ENCODE measurements at places on chromosomes 12 and 14.

GRCh38 chr12:47099610-47100009 lies 19.9 kb upstream of the AMIGO2 start:
- no peak for DNase-seq

DNA sequence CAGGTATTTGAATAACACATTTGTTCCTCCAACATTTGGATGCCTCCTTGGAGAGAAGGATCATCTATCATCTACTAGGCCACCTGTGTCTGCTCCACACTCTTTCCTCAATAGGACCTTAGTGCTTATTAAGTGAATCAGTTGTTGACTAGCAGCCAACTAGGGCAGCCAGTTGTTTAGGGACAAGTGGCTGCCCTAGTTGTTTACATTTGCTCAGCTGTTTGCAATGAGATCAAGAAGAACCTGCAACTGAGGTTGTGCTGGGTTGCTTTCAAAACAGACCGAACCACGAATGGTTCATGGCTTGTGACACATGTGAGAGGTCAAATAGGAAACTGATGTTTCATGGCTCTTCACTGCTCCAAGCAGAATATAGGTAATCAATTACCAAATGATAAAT lies 53.8 kb downstream of the TMCC3 start:
- DNase-seq, result no peak

DNA sequence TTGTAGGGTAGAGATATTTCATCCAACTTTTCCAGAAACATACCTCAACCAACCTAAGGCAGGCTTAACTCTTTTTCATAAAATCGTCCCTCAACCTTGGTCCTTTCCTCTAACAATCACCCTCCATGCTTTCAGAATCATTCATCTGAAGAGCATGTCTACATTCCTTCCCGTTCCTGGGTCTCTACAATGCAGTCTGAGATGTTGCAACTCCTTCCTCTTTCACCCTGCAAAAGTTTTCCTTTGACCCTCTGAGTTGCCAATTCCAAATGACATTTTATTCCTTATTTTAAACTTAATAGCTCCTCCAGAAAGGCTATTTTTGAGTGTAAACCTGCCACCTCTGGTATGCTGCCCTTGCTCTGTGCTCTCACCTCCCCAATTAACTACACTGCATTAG lies 16.7 kb downstream of the SLC7A7 start:
- DNase-seq, result no peak

GRCh38 chr12:68158432-68158831 lies 1.1 kb downstream of the IFNG start:
- no peak for DNase-seq

DNA sequence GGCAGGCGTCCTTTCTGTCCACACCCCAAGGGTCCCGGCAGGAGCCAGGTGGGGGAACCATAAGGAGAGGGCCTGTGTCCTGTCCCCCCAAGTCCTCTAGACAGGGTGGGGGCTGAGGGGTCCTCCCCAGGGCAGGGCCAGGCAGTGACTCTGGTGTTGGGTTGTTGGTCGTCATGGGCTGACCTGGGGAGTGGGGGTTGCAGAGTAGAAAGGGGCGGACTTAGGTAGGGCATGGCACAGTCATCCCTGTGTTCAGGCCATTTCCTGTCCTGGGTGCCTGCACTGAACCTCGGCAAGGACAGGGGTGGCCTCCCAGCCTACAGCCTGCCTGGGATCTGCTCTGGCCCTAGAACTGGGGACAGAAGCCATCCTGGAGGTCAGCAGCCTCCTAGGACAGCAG lies 356.2 kb downstream of the TMEM121 start:
- DNase-seq, result no peak

- DNase-seq, result no peak
These were observed 100.2 kb downstream of the EPS8 start for GRCh38 chr12:15688838-15689625.

DNA sequence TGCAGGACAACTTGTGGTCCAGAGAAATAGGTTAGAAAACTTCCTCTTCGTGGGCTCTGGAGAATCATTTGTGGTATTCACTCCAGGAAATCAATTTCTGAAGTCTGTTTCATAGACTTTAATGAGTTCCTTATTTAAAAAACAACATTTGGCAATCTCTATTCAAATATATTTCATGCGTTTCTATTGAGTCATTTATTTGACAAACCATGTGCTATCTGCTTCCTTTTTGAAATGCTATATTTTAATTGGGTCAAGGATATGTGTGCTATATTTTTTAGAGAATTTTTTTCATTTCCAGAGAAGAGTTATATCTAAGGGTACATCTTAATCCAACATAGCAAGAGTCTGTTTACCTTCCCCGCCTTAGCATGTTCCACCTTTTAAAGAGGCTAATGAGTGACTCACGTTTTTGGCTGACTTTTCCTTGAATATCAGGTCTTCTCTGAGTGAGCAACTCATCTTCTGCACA lies 252.4 kb upstream of the EGLN3 start:
- DNase-seq, result no peak

GRCh38 chr12:95980437-95980836 lies 15.7 kb downstream of the HAL start:
- DNase-seq, result no peak

GRCh38 chr12:38222011-38222410 lies 94.6 kb upstream of the ALG10B start:
- no peak for DNase-seq

- no peak for DNase-seq
These were observed 54.9 kb downstream of the ATF7 start for GRCh38 chr12:53571295-53571694.

DNA sequence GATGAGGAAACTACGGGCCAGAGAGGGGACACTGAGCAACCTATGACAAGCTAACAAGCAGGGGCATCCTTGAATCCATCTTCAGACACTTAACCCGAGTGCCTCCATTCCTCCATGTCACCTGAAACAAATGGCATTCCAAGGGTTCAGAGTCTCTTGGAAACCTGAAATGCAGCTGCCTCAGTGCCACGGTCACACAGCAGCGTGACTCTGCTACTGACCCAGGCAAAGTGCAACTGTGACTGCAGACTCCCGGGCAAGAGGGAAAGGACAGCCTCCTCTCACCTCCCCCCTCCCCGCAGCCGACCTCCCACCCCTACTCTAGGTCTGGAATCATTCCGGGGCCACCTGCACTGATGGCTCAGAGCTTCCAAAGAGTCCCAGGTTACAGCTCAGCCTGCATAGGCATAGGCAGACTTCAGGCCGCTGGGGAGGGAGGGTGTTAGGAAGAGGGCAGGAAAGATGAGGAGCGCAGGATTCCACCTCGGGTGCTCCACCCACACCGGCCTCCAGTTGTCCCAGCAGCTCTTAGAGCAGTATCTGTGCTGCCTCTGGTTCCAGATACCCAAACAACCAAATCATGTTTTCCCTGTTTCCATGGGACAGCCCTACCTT lies 53.2 kb downstream of the KCNK10 start:
- DNase-seq, result no peak

- DNase-seq, result no peak
These were observed 1.7 kb downstream of the PPM1H start for GRCh38 chr12:62933220-62933601.

DNA sequence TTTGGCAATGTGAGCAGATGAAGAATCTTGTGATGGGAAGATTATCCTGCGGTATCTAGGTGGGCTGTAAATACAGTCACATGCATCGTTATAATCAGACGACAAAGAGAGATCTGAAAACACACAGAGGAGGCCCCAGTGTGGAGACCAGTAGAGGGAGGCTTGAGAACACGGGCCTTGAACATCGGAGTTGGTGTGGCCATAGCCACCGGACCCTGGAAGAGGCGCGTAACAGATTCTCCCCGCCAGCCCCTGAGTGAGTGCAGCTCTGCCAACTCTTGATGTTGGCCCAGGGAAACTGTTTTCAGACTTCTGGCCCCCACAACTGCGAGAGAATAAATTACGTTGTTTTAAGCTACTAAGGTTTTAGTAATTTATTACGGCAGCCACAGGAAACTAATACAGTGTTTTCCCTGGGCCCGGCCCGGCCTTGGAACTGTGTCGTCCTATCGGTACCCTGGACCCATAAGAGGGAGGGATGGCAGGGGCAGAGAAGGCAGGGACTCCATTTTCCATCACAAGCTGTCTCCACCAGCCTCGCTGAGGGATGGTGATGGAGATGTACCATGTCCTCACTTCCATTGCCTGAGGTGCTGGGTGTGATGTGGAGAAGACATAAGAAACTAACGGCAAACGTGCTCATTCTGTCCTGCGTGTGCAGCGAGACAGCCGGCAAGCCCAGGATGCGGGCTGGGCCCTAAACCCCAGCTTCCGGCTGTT lies 91.6 kb downstream of the NTF3 start:
- no peak for DNase-seq

GRCh38 chr12:4082809-4083403 lies 190.7 kb upstream of the CCND2 start:
- DNase-seq, result no peak

DNA sequence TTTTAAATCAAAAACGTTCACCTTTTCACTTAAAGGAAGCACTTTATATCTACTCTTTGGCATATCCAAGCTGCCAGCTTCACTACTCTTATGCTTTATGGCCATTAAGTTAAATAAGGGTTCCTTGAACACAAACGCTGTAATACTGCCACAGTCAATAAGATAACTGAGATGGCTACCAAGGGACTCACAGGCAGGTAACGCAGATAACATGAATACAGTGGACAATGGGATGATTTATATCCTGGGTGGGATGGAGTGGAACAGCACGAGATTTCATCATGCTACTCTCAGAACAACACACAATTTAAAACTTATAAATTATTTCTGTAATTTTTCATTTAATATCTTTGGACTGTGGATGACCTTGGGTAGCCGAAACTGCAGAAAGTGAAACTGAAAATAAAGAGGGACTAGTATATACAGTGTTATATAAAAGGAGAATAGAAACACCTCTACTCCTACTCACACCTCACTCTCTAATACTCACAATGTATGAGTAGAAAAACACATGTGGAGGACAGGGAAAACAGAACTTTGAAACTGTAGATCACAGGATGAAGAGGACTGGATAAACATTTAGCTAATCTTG lies 367.3 kb downstream of the C12orf50 start:
- DNase-seq, result no peak

DNA sequence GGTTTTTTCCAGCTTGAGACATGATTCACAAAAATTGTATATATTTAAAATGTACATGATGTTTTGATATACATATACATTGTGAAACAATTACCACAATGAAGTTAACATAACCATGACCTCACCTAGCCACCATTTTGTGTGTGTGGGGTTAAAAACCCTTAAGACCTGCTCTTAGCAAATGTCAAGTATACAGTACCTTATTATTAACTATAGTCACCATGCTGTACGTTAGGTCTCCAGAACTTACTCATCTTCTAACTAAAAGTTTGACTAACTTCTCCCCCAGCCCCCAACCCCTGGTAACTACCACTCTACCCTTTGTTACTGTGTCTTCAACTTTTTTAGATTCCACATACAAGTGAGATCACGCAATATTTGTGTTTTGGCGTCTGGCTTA lies 52.6 kb downstream of the EIF2S3B start:
- DNase-seq, result no peak

DNA sequence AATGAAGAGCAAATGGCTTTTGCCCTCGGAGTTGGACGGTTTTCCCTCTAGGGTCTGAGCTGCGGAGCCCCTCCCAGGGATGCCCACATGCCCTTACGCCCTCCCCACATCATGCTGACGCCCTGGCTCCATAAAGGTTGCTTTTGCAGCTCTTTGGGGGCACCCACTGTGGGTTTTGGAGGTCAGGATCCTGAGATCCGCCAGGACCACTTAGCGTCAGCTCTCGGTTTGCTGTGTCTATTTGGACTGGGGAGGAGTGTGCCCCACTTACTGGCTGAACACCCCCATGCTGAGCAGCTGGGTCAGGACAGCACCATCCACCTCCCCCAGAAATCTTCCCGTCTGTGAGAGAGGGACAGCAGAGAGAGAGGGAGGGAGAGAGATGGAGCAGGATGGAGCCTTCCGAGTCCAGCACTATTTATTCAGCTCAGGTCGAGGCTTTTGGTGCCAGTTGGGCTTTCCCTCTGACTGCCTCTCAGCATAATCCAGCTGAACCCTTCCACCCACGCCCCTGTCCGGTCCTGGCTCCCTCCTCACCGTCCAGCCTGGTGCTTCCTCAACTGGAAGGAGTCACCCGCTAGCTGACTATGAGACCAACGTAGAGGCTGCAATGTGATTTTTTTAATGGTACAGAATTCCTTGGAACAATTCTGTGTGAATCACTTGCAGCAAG lies 18.9 kb upstream of the LRTM2 start:
- no peak for DNase-seq

DNA sequence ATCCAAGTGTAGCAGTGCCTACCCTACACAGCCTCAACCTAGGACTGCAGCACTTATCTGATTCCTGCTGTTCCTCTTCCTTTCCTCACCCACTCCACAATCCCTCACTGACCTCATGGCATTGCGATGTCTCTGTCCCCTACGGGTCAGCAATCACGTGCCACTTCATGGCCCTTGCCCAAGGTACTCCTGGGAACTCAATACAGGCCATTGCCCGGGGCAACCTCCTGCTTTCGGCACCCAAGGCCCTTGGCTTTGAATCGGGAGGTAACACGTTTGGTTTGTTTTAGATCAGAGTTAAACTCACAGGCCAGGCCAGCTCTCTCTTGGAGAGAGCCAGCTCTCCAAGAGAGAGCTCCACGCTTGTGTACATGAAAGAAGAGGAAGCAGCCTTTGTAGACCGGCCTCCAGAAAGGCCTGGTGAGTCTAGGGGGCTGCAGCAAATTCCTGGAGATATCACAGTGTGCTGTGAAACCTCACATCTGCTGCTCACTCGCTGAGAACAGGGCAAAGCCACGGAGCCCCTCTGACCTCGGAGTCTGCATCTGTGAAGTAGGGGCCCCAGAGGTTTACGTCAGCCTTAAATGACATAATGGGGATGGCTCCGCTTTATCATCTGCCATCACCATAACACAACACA lies 12.2 kb downstream of the CLMN start:
- DNase-seq, result no peak

DNA sequence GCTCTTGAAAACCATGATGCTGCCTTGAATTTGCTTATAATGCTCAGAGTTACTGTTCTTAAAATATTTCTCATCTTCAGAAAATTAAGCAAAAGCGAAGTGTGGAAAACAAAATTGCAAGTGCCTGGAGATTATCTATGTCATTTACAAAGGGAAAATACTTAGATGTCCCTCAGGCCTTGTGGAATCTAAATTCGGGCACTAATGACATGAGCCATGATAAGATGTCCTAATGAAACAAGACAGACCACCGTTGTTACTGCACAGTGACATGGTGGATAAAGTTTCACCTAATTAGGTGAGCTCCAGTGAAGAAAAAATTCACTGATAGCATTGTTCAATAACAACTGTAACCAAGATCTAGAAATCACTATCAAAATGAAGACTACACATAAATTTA lies 30.4 kb downstream of the PPP1R13B start:
- no peak for DNase-seq

- no peak for DNase-seq
These were observed 26.6 kb downstream of the MBIP start for GRCh38 chr14:36293824-36294223.

GRCh38 chr14:102518063-102518648 lies 8.6 kb upstream of the ANKRD9 start:
- no peak for DNase-seq

GRCh38 chr12:122086641-122087285 lies 8.2 kb downstream of the MLXIP start:
- DNase-seq, result no peak

Data from T-helper 1 cell (primary cell).